Osteoblast (primary cell): ENCODE measurements at places on chromosomes 2 and 18. TPM values are rescaled to one million over a fixed set of nuclear protein-coding genes. Genes with fewer than 3 reads are reported as not detected.

Gene FBLN7
- total RNA-seq: 5.3 and 5.8 TPM in 2 replicates

Gene SLC8A1
- total RNA-seq: 77.2 and 82.9 TPM in 2 replicates

Gene TCF23
- total RNA-seq: not detected in 2 replicates

Gene TMEM18
- total RNA-seq: 15.0 and 15.9 TPM in 2 replicates

Gene NDUFS1
- 86.6 and 98.4 TPM in 2 replicates for total RNA-seq

Gene MSTN
- under 0.01 TPM in 1 of 2 replicates, not detected in the other for total RNA-seq

Gene GCC2
- total RNA-seq: 39.8 and 44.2 TPM in 2 replicates
